Large intestine (tissue), 12 donors: ENCODE measurements at places on chromosomes 11 and 22. TPM values are rescaled to one million over a fixed set of nuclear protein-coding genes. Genes with fewer than 3 reads are reported as not detected.

DNA sequence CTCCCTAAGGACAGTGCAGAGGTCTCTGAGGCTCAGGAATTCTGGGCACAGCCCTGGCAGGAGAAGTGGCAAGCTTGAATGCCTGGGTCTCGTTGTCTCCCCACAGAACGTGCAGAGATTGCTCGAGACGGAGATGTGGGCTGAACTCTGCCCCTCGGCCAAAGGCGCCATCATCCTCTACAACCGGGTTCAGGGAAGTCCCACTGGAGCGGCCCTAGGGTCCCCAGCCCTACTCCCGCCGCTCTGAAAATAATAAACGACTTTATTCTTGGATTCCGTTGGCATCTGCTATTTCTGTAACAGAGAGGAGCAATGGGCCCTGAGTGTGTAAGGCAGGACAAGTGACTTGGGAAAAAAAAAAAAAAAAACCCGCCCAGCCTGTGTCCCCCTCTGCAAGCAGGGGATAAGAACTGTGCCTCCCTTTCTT is 591 bp upstream of the DNAJC4 start:
- peak; percentile 72 for DNase-seq
- H3K4me1 ChIP-seq = peaks cover 47% of the 10 kb centered on the region
- H3K27me3 ChIP-seq = no peaks in the 10 kb centered on the region
- H3K36me3 ChIP-seq = no peaks in the 10 kb centered on the region
- peak overlapping the region; percentile 85 for H3K27ac ChIP-seq

- no peak overlapping the region for H3K4me3 ChIP-seq
- H3K36me3 ChIP-seq = no peaks in the 10 kb centered on the region
- peak; percentile 41 for DNase-seq
Measured at GRCh38 chr11:116473790-116474346, 298.9 kb downstream of the BUD13 start.

GRCh38 chr11:33869481-33870422 is 22.1 kb downstream of the LMO2 start:
- DNase-seq = peak; percentile 44
- no peak overlapping the region for H3K27ac ChIP-seq
- peaks cover 3% of the 10 kb centered on the region for H3K4me1 ChIP-seq
- no peaks in the 10 kb centered on the region for H3K36me3 ChIP-seq
- peak overlapping the region; percentile 39 for H3K4me3 ChIP-seq
- peaks cover 64% of the 10 kb centered on the region for H3K27me3 ChIP-seq

The UBQLNL gene
- polyA plus RNA-seq = 0.70 TPM

The QSER1 gene
- polyA plus RNA-seq = 19.5 TPM
